ENCODE measurements at places on chromosomes 4 and X.

DNA sequence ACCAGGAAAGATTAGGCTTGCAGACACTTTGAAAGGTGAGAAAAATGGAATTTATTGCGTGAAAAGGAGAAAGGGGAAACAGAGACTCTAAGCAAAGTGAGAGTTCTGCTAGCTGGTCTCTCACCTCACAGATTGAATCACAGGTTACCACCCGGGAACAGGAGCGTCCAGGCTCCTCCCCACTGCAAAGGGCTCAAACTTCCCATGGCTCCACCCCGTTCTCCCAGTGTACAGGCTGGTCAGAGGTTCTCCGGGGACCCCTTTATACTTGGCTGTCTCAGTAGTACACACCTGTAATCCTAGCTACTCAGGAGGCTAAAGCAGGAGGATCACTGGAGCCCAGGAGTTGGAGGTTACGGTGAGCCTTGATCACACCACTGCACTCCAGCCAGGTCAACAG, 44.0 kb upstream of the ABCG2 start:
- no peak for DNase-seq

- no peak for DNase-seq
Measured at GRCh38 chr4:160352637-160353036, 1249.8 kb downstream of the RAPGEF2 start.

DNA sequence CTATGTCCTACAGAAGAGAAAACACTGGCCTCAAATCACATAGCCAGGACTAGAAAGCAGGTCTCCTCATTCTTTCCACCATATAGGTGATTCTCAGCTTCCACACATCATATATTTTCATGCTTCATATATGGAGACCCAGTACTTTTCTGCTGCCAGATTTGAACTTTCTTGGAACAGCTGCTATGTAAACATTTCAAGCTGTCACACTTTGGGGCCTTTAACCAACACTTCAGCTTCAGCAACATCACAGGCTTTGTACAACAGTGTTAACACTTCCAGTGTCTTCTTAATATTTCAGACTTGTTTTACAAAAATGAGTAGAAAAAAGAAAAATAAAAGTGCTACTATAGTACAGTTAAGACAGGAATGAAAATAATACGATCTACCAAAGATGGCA, 12.6 kb downstream of the SH3RF1 start:
- no peak for DNase-seq

DNA sequence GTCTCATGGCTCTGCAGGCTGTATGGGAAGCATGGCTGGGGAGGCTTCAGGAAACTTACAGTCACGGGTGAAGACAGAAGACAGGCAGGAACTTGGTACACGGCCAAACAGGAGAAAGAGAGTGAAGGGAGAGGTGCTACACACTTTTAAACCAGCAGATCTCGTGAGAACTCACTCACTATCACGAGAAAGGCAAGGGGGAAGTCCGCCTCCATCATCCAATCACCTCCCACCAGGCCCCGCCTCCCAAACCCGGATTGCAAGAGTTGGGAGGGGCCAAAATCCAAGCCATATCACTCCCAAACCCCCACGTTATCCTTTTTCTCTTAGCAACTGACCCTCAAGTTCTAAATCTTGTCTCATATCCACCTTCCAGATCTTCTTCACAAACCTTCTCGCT, 1710.5 kb upstream of the TENM3 start:
- peak; percentile 12 for DNase-seq

- DNase-seq, result peak; percentile 67
Measured at GRCh38 chr4:90122355-90122748, 4.8 kb upstream of the CCSER1 start.

- no peak for DNase-seq
Measured at GRCh38 chr4:135368831-135369230, 1167.2 kb upstream of the PABPC4L start.

DNA sequence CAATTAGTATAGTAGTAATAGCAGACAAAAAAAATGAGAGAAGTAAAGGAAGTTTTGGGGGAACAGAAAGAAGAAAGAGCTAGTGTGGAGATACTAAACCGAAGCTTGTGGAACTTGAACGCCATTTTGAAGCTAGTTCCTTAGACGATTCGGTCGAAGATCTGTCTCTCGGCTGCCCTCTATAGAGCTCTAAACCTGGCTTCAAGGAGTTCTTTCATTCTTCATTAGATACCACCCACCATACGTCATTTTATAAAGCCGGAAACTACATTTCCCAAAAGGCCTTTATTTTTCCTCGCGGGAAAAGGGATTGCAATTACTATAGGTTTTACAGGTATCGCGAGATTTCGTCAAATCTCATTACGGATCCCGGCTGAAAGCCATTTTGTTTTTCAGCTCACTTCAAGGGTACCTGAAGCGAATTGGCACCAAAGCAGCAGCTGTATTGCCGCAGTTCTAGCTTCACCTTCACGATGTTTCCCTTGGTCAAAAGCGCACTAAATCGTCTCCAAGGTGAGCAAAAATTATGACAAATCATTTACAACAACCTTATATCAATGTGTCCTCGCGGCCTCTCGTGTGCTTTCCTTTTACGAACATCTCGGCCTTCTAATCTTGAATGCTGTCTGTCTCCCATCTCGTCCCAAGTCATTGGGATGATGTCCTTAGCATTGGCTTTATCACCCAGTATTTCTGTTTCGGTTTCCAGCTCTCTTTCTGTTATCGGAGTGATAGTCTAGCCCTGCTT, at the start of gene COX7B:
Gene COX7B (plus strand): TSS at position 388 of the 748 bp plus-strand sequence. CDS start 86 bp downstream, at position 474.
- peak; percentile 81 for DNase-seq

- DNase-seq, result peak; percentile 69
Measured at GRCh38 chr4:153249199-153250041, 45.2 kb downstream of the TRIM2 start.

DNA sequence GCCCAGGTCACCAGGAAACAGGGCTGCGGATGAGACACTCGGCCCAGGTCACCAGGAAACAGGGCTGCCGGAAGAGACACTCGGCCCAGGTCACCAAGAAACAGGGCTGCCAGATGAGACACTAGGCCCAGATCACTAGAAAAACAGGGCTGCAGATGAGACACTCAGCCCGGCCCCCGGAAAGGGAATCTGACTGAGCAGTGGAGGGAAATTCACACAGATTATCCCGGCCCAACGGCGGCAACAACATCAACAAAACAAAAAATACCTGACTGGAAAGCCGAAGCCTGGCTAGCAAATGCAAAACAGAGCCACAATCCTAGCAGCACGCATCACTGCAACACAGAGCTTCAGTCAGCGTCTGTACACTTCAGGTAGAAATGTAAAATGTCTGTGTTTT, 20.7 kb downstream of the AFAP1 start:
- no peak for DNase-seq

- DNase-seq, result no peak
Measured at GRCh38 chrX:16222151-16222550, 54.9 kb downstream of the MAGEB17 start.

- no peak for DNase-seq
Measured at GRCh38 chrX:70754169-70754848, 154.2 kb downstream of the TEX11 start.

DNA sequence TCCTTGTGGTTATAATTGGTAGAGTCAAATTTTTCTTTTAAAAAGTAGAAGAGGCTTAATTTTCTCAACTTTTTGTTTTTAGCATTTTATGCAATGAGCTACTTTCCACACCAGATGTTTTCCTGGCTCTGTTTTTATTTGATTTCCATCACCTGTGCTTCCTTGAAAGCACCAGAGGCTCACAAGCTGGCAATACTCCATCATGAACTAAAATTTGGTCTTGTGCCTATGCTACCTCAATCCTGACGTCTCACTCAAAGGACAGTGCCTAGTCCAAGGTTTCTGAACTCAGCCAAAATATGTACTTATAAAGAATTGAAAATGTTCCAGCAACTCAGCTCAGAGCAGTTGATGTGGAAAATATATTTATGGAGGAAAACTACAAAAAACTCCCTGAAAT, 914.0 kb upstream of the PRKX start:
- no peak for DNase-seq

DNA sequence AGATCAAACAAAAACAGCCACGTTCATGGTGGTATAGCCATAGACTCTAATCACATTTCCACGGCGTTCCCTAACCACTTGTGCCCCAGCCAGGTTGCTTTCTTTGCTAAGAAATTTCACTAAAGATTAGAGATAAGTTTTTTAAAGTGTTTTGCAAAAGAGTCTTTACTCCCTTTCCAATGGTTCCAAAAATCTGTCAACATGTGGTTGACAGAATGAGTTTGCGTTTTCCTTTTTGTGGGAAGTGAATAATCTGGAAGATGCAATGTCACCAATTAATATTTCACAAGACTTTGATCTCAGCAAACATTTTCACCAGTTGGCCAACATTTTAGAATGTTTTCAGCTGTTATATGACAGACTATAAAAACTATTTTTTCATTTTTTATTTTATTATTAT, 35.3 kb downstream of the CXCL1 start:
- no peak for DNase-seq

GRCh38 chrX:3075959-3076358, 34.7 kb downstream of the ARSF start:
- no peak for DNase-seq

GRCh38 chr4:145679991-145680455, at the start of gene C4orf51:
TSS of gene C4orf51 (plus strand) at chr4:145680146. CDS start at chr4:145680204, 58 bp downstream.
- peak; percentile 51 for DNase-seq

GRCh38 chrX:53584891-53585290, 101.6 kb downstream of the HUWE1 start:
- no peak for DNase-seq

DNA sequence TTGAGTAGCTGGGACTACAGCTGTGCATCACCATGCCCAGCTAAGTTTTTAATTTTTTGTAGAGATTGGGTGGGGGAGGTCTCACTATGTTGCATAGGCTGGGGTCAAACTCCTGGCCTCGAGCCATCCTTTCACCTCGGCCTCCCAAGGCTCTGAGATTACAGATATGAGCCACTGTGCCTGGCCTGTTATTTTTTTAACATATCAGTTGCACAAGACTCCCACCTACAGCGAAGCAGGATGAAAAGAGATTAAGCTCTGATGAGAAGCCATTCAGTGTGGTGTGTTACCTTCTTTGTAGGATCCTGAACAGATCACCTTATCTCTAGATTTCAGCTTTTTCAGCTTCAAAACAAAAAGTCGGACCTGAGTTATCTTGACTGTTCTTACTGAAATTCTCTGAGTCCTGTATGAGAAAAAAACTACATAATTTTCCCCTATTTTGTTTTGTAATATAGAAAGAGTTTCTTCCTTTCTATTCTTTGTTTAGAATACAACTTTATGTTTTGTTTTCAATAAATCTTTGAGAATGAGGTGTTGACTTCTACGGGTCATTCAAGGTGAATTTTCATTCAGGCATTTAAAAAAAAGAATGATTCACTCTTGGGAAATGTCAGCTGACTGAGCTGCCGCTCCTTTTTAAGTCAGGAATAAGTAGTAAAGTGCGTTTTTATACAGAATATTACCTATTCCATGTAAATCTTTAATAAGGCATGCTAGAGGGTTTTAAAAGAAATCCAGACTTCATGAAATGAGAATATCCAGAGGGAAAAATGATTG, 134.6 kb downstream of the ARSF start:
- no peak for DNase-seq

GRCh38 chr4:146154057-146154456, 21.5 kb upstream of the LSM6 start:
- no peak for DNase-seq

GRCh38 chrX:41394293-41394692, 52.9 kb upstream of the NYX start:
- DNase-seq, result no peak

- no peak for DNase-seq
Measured at GRCh38 chr4:11741190-11741652, 312.5 kb upstream of the HS3ST1 start.

DNA sequence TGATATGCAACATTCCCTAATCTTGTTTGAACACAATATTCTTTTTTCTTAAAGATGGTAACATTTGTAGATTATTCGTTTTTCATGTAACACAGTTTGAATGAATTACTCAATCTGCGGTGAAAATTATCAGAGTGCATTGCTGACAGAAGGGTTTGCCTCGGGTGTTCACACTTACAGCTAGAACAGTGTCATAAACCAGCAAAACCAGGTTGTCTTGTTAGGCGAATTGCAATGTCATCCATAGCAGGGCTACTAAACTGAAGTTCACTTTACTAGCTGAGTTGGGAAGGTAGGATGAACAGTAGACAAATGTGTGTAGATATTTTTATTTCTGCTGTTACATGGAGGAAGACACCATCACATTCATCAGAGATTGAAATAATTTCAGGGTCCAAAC, 98.9 kb downstream of the SLC39A8 start:
- DNase-seq, result no peak

DNA sequence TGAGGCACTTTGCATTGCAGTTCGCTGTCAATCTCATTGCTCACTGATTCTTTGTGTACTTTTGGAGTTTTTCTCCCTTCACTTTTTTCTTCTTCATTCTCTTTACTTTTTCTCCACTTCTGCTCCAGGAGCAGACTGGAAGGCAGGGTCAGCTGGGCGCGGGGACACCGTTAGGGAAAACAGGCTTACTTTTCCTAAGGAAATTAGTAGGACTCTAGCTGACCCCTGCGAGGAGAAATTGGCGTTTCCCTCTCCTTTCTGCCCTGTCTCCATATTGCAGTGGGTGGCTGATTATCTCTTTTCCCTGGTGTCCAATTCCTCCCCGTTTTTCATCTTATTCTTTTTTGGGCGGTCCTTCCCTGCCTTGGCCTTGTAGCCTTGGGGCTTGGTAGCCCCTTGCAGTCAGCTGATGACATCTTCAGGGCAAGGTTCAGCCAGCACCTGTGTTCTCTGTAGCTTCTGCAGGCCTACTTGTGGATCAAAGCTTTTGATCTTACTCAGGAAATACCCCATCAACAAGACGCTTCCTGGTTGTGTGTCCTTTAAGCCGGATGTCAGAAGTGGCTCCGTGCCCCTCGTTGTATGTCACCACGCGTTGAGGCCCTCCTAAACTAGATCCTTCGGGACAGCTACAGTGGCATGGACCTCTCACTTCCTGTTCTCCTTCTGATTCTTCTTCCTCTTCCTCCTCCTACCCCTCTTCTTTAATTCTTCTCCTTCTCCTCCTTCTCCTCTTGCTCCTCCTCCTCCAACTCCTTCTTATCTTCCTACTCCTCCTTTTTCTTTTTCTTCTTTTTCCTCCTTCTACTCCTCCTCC, 36.1 kb downstream of the NBDY start:
- DNase-seq, result no peak

DNA sequence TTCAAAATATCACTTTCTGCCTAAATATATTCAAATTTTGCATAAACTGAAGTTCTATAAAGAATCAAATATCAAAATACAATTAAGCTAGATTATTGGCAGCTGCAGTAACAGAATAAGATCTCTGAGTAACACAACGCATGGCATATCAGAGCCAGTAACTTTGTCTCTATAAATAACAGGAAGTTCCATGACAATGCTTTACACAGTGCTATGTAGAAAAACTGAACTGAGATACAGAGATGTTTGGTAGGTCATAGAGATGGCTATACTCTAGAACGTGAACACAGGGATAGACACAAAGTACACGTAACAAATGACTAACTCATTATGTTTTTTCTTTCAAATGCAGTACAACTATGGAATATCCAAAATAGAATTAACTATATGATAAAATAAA, 18.2 kb downstream of the UBE2D3 start:
- DNase-seq, result no peak

GRCh38 chr4:58636381-58636780, 1526.2 kb upstream of the IGFBP7 start:
- no peak for DNase-seq
